ENCODE measurements at places on chromosomes 2 and 18. TPM values are rescaled to one million over a fixed set of nuclear protein-coding genes. Genes with fewer than 3 reads are reported as not detected.
A peak's percentile ranks its signal among the peaks of the same experiment; 100 is the strongest.

GRCh38 chr2:85324639-85325465 lies 2.9 kb downstream of the TGOLN2 start:
- peak overlapping the region; percentile 80 for H3K4me3 ChIP-seq
- no peaks in the 10 kb centered on the region for H3K27me3 ChIP-seq
- no peak for DNase-seq
- H3K36me3 ChIP-seq, result peaks cover 35% of the 10 kb centered on the region
- peaks cover 80% of the 10 kb centered on the region for H3K4me1 ChIP-seq

DNA sequence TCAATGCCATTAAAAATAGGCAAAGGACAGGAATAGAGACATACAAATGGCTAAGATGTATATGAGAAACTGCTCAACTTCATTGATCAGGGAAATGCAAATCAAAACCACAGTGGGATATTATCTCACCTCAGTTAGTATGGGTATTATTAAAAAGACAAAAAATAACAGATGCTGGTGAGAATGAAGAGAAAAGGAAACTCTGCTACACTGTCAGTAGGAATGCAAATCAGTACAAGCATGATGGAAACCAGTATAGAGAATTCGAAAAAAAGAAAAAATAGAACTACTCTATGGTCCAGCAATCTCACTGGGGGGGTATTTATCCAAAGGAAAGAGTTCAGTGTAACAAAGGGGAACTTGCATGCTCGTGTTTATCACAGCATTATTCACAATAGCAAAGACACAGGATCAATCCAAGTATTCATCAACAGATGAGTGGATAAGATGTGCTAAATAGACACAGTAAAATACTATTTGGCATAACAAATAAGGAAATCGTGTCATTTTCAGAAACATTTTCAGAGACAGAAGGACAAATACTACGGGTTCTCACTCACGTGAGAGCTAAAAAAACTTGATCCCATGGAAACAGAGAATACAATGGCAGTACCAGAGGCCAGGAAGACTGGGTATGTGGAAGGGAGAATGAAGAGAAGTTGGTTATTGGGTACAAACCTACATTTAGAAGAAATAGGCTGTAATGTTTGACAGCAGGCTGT lies 60.6 kb downstream of the CCDC74A start:
- H3K4me3 ChIP-seq, result no peak overlapping the region
- H3K4me1 ChIP-seq, result no peaks in the 10 kb centered on the region
- no peaks in the 10 kb centered on the region for H3K36me3 ChIP-seq
- peaks cover 6% of the 10 kb centered on the region for H3K27me3 ChIP-seq
- no peak overlapping the region for H3K27ac ChIP-seq
- DNase-seq, result no peak

GRCh38 chr2:16315908-16316307 lies 349.7 kb downstream of the CYRIA start:
- no peaks in the 10 kb centered on the region for H3K4me1 ChIP-seq
- no peaks in the 10 kb centered on the region for H3K27me3 ChIP-seq
- no peak overlapping the region for H3K4me3 ChIP-seq
- no peaks in the 10 kb centered on the region for H3K36me3 ChIP-seq
- no peak overlapping the region for H3K27ac ChIP-seq

GRCh38 chr2:30372826-30373225 lies 74.2 kb upstream of the LCLAT1 start:
- peaks cover 21% of the 10 kb centered on the region for H3K4me1 ChIP-seq
- no peaks in the 10 kb centered on the region for H3K27me3 ChIP-seq
- no peaks in the 10 kb centered on the region for H3K36me3 ChIP-seq
- no peak for DNase-seq
- no peak overlapping the region for H3K4me3 ChIP-seq
- H3K27ac ChIP-seq, result no peak overlapping the region

DNA sequence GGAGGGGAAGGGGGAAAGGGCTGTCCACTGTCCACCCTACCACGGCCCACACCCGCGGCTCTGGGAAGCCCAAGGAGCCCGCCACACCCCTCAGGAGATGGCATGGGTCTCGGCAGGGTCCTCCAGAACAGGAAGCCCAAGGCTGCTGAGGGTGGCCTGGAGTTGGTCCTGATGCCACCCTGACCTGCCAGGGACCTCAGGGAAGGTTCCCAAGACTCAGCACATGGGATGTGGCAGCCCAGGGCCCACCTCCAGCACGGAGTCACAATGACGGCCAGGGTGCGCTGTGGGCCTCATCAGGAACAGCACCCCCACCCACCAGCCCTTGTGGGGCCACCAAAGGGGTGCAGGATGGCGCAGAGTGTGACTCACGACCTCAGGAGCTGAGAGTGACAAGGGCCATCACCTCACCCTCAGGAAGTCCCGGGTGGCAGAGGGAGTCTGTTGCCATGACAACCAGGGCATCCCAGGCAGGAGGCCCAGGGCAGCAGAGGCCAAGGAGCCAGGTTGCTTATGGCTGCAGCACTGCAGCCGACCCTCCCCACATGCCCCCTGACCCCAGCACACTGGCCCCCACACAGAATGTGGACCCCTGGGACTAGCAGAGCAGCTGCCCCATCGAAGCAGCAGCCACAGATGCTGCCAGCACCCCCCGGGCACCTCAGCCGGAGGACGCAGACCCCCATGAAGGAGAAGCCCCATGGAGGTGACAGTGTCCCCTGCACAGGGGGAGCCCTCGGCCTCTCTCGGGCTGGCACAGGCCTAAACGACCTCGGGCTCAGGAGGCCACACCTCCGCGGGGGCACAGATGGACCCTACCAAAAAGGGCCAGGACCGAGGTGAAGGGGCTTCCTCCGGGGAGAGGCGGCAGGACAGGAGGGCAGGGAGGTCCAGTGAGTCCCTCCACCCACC lies 34.3 kb downstream of the KIF1A start:
- no peaks in the 10 kb centered on the region for H3K36me3 ChIP-seq

- DNase-seq, result peak; percentile 89
- no peaks in the 10 kb centered on the region for H3K4me1 ChIP-seq
- no peaks in the 10 kb centered on the region for H3K27me3 ChIP-seq
Measured at GRCh38 chr18:61901323-61901986, 8.6 kb upstream of the RNF152 start.

DNA sequence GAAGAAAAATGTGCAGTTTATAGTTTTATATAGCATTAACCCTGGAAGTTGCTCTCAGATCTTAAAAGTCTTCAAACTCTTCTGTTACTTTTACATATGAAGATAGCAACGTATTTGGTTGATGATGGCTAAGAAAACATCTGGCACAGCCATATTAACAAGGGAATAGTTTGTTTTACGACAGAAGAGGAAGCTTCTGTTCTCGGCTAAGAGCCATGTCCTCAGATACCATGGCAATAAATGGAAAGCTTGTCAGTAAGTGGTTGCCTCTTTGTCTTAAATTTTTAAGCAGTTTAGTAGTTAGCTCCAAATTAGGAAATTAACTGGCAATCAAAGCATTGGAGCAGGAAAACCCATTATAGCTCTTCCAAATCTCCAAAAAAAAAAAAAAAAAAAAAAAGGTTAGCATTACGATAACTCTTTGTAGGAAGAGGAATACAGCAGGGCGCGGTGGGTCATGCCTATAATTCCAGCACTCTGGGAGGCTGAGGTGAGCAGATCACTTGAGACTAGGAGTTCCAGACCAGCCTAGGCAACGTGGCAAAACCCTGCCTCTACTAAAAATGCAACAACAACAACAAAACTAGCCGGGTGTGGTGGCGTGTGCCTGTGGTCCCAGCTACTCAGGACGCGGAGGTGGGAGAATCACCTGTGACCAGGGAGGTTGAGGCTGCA lies 4.5 kb upstream of the STON1 start:
- no peak overlapping the region for H3K4me3 ChIP-seq
- no peak for DNase-seq
- no peaks in the 10 kb centered on the region for H3K27me3 ChIP-seq
- H3K36me3 ChIP-seq, result no peaks in the 10 kb centered on the region
- H3K27ac ChIP-seq, result peak overlapping the region; percentile 98

- DNase-seq, result no peak
- H3K27me3 ChIP-seq, result no peaks in the 10 kb centered on the region
- no peaks in the 10 kb centered on the region for H3K36me3 ChIP-seq
- H3K4me3 ChIP-seq, result no peak overlapping the region
Measured at GRCh38 chr2:124810132-124810531, 785.0 kb downstream of the CNTNAP5 start.

DNA sequence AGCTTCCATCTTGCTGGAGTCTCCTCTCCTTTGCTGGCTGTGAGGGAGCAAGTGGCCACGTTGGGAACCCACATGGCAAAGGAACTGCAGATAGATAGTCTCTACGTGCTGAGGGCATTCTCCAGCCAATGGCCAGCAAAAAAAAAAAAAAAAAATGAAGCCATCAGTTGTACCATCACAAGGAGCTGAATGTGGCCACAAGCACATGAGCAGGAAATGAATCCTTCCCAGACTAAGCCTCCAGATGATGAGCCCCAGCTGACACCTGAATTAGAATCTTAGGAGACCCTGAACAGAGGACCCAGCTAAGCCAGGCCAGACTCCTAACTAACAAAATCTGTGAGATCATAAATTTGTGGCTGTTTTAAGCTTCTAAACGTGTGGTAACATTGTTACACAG lies 57.9 kb downstream of the SPIRE1 start:
- H3K27me3 ChIP-seq, result no peaks in the 10 kb centered on the region
- H3K4me3 ChIP-seq, result no peak overlapping the region
- DNase-seq, result no peak
- H3K27ac ChIP-seq, result no peak overlapping the region

GRCh38 chr18:79937103-79937860 lies 14.2 kb downstream of the SLC66A2 start:
- DNase-seq, result no peak
- no peak overlapping the region for H3K27ac ChIP-seq
- peaks cover 69% of the 10 kb centered on the region for H3K36me3 ChIP-seq
- H3K4me1 ChIP-seq, result peaks cover 18% of the 10 kb centered on the region

DNA sequence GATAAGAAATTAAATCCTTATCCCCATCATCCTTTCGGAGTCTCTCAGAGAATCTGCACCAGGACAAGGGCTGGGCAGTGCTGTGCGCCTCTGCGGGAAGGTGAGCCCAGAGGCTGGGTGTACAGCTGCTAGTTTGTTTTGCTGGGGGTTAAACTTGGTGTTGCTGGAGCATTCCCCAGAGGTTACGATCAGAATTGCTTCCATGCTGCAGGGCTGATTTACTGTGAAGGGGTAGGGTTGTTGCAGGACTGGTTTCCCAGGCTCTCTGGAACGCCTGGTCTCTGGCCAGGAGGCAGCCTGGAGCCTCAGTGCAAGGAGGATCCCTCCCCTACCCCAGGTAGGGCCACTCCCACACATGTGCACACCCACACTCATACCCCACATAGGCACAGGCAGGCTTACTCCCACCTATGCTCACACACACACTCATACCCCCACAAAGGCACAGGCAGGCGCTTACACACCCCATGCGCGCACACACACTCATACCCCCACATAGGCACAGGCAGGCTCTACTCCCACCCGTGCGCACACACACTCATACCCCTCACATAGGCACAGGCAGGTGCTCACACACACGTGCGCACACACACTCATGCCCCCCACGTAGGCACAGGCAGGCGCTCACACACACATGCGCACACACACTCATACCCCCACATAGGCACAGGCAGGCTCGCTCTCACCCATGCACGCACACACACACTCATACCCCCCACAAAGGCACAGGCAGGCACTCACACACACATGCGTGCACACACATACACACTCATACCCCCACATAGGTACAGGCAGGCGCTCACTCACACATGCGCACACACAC lies 11.3 kb downstream of the CNNM4 start:
- no peak for DNase-seq
- H3K4me1 ChIP-seq, result peaks cover 27% of the 10 kb centered on the region
- H3K27me3 ChIP-seq, result no peaks in the 10 kb centered on the region
- H3K36me3 ChIP-seq, result no peaks in the 10 kb centered on the region
- H3K27ac ChIP-seq, result no peak overlapping the region

DNA sequence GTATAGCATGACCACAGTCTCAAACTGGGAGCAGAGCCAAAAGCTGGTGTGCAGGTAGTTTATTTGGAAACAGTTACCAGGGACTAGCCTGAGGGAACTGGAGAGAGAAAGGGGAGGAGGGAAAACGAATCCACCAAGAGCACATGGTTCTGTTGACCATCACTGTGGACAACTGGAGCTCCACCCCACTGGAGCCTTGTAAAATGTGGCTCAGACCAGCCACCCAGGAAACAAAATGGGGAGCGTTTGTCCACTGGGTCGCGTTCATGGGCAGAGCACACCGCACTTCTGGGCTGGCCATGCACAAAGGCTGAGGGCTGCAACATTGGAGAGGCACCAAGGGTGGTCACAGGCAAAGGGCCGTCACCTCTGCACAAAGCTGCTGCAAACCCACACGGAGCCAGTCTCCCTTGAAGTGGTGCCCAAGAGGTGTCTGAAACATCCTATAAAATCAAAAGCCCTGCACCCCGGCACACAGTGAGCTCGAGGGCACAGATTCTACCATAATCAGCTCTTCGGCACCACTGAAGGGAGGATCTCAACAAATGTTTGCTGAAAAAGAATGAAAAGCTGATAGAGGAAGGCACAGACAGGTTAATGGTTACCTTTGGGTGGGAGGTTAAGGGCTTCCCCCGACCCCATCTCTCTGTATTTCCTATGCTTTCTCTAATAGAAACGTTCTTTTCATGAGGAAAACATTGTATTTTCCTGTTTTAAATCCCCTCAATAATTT lies 192.9 kb downstream of the INHBB start:
- H3K4me3 ChIP-seq, result no peak overlapping the region
- H3K4me1 ChIP-seq, result peaks cover 19% of the 10 kb centered on the region
- no peaks in the 10 kb centered on the region for H3K36me3 ChIP-seq
- no peaks in the 10 kb centered on the region for H3K27me3 ChIP-seq
- no peak for DNase-seq

DNA sequence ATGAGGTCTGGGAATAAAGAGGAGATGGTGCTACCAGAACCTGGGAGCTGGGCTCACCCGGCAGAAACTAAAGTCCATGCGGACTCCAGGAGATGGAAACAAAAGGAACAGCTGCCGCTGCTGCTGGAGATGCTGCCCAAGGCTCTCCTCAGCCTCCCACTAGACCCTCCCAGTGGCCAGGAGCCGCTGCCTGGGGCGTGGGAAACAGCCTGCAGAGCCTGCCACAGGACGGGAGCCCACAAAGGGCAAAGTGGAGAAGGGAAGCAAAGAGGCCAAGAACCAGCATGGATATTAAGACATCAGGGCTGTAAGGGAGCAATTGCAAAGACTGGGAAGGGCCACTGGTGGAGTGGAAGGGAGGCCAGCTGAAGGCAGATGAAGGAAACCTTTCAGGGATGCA lies 179.6 kb downstream of the NCK2 start:
- no peak overlapping the region for H3K27ac ChIP-seq
- H3K36me3 ChIP-seq, result no peaks in the 10 kb centered on the region
- H3K4me3 ChIP-seq, result no peak overlapping the region
- peaks cover 10% of the 10 kb centered on the region for H3K4me1 ChIP-seq
- no peak for DNase-seq
- no peaks in the 10 kb centered on the region for H3K27me3 ChIP-seq

Gene DCC
- not detected for total RNA-seq

Gene UGT1A8
- total RNA-seq, result not detected

Gene ASPRV1
- 1.7 TPM for total RNA-seq

Gene IL37
- total RNA-seq, result not detected

Gene CD8B2
- total RNA-seq, result not detected

Gene PLB1
- 6.6 TPM for total RNA-seq

Gene UBXN4
- total RNA-seq, result 49.5 TPM

Measured in esophagus muscularis mucosa (tissue), 4 donors.